Activated T-helper 1 cell treated with Interleukin-2 at 50 U/mL for 16 hours (primary cell): ENCODE measurements at places on chromosomes 16 and 17.

DNA sequence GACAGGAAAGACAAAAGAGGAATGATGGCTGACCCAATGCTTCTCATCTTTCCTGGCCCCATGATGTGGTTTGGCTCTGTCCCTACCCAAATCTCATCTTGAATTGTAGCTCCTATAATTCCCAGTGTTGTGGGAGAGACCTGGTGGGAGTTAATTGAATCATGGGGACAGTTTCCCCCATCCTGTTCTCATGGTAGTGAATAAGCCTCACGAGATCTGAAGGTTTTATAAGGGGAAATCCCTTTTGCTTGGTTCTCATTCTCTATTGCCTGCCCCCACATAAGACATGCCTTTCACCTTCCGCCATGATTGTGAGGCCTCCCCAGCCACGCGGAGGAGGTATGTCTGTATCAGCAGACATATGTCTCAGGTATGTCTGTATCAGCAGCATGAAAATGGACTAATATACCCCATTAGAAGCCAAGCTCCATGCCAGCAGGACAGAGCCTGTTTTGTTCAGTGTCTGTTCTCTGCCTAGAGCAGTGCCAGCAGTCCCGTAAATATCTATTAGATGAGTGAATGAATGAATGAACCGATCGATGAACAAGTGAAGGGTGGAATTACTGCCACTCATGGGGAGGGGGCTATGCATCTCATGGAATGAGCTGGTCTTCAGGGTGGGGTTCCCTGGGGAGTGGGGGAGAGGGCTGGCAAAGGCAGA lies 304.4 kb downstream of the SOX9 start:
- DNase-seq: no peak

GRCh38 chr17:74860229-74860871 lies 665 bp upstream of the GRIN2C start:
- DNase-seq: no peak

DNA sequence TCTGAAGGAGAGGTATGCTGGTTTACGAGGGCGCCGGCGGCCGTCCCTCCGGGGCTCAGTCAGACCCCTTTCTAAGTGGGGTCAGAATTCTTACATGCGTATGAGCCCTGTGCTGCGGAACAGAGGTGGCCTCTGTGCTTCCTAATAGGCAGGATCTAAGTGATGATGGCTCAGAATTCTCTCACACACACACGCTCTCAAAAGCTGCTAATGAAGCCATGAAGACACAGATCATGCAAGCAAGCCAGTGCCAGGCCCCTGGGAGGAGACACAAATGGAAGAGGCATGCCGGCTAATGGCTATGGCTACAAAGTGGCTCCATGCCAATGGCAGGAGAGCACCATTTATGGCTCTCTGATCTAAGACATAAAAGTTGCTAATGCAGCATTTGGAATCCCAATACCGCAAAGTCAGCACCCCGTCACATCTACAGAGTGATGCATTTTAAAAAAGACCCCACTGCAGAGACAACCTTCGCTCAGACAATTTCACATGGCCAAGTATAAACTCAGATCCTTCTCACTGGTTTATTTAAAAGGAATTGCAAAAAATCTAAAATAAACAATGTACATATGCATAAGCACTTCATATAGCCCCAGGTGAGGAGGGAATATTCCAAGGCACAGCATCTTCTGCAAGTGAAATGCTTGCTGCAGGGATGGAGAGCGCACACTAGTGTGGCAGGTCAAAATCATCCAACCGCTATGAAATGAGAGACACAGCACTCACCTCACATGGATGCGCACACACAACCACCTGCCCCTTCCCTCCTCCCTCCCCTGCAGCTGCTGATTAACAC lies 24.5 kb downstream of the NPLOC4 start:
- no peak for DNase-seq

GRCh38 chr16:56812884-56813283 lies 52.1 kb upstream of the SLC12A3 start:
- DNase-seq: no peak

DNA sequence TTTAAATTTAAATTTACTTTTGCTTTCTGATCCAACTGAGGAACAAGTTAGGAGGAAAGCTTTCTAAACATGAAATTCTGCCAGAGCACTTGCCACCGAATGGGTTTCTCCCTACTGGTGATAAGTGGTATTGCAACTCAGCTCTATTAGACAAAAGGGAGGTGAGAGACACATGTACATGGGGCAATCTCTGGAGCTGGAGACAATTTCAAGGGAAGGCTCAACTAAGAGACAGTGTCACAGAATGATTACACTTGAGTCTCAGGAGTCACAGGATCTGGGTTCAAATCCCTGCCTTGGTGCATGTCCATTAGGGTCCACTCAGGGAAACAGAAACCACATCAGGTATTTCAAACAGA lies 37.4 kb downstream of the SOCS1 start:
- DNase-seq: no peak

GRCh38 chr17:4850246-4850645 lies 17.1 kb downstream of the MINK1 start:
- no peak for DNase-seq

- no peak for DNase-seq
Measured at GRCh38 chr17:77636835-77637817, 321.4 kb upstream of the TNRC6C start.

GRCh38 chr17:73203788-73204479 lies 11.1 kb downstream of the COG1 start:
- DNase-seq: no peak

DNA sequence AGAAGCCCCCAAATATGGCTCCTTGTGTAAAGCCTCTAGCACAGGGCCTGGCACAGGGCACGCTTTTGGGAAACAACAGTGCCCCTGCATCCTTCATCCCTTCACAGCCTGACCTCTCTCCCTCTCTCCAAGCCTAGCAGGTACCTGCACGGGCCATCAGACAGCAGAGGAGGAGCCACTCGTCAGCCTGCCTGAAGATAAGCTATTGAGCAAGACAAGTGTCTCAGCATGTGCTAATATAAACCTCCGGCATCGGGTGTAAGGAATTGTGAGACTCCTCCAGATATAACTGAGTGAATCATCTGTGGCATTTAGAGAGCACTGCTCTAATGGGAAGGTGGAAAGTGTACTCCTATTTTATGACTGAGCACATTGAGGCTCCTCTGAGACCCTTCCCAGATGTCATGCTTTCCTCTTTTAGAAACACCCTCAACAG lies 38.3 kb downstream of the TBX4 start:
- no peak for DNase-seq

DNA sequence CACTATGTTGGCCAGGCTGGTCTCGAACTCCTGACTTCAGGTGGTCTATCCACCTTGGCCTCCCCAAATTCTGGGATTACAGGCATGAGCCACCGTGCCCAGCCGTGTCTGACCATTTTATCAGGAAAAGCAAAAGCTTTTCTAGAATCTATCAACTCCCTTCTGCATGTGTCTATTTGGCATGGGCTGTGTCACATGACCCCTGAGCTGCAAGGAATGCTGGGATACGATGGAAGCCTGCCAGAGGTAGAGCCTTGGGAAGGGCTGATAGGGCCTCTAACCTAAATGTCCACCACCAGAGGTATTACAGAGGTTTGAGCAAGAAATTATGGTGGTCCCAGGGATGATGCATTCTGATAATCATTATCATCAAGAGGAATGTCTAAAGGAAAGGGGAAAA lies 616.2 kb downstream of the WWOX start:
- DNase-seq: no peak

DNA sequence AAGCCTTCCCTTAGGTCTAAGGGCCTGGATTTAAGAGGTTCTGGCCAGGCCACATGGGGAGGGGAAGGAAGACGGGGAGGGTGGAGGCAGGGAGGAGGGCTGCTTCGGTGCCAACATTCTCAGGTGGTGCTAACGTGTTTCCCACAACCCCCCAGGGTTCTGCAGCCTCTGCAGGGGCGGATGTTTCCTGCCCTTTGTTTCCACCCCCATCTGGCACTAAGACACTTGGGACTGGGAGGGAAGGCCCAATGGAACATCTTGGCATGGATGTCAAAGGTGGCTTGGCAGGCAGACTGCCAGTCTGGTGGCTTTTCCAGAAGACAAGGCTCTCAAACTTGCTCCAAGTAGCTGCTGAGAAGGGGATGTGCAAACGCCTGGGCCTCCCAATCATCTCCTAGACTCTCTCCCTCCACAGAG lies 12.7 kb downstream of the HIC1 start:
- DNase-seq: no peak

GRCh38 chr17:64442541-64442971 lies 6.4 kb upstream of the MILR1 start:
- no peak for DNase-seq

DNA sequence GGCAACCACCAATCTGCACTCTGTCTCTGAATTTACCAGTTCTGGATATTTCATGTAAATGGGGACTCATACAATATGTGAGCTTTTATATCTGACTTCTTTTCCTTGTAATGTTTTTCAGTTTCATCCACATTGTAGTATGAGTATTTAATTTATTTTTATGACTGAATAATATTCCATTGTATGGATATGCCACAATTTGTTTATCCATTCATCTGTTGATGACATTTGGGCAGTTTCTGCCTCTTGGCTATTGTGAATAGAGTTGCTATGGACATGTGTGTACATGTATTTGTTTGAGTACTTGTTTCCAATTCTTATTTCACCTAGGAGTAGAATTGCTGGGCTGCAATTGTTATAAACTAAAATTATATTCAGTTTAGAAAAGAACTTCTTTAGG lies 126.9 kb downstream of the MRTFB start:
- DNase-seq: no peak

DNA sequence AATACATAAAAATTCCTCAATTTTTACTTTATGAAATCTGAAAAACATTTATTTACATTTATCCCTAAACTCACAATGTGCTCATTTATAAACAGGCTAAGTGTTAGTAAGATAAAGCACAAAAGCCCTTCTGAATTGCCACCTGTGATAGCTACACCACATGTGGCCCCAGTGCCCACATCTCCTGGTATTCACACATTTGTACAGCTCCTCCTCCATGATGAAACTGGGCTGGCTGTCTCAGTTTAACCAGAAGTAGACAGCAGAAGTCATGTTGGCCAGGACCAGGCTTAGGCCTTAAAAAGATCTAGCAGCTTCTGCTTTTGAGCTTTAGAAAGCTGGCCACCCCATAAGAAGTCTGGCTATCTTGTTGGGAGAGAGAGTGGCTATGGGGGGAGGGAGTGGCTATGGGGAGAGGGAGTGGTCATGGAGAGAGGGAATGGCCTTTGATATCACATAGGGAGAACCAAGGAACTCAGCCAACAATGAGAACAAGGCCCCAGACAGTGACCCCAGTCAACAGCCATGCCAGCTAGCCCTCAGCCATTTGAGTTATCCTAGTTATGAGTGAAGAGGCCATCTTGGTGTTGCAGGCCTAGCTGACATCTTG lies 47.4 kb downstream of the CEP95 start:
- no peak for DNase-seq

DNA sequence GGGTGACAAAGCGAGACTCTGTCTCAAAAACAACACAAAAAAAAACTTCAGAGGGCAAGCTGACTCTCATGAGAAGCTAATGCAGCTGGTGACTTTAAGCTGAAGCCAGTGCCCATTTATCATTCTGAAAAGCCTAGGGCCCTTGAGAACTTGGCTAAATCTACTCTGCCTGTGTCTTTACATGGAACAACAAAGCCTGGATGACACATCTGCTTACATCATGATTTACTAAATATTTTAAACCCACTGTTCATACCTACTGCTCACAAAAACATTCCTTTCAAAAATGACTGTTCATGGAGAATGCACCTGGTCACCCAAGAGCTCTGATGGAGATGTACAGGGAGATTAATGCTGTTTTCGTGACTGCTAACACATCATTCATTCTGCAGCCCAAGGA lies 6.1 kb upstream of the ALOX12 start:
- no peak for DNase-seq

- DNase-seq: no peak
Measured at GRCh38 chr16:85924675-85925074, 25.7 kb downstream of the IRF8 start.

- DNase-seq: no peak
Measured at GRCh38 chr16:87661561-87661960, 59.3 kb downstream of the JPH3 start.

DNA sequence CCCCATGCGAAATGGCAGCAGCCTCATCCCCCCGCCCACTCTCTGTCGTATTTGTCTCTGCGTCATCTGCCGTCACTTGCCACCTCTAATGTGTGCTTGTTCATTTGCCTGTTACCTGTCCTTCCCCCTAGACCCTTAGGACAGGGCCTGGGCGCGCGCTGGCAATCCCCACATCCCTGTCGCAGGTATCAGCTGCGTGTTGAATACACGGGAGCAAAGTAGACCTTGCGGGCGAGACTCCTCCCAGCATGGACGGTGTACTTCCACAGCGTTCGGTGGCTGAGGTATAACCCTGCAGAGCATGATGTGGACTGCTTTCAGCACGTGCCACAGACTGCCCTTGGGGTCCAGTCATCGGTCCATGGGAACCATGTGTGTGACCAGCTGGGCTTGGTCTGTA lies 170.1 kb upstream of the CHMP6 start:
- DNase-seq: no peak

DNA sequence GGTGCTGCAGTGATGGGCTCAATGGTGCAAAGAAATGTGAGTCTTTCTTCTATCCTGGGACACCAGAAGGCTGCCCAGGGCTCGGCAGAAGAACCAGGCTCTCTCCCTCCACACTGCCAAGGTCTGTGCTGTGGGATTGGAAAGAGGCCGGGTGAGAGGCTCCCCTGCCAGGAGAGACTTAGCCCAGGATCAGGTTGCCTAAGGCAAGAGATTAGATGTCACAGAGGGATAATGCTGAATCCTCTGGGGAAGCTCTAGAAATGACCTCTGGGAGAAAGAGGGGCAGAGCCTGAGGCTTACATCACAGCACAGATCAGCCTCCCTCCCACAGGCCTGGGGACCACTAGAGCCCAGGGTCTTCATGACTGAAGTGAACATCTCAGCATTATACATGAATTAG lies 5.7 kb upstream of the DOC2B start:
- DNase-seq: no peak

- DNase-seq: no peak
Measured at GRCh38 chr16:31243734-31244670, 15.8 kb upstream of the ITGAM start.

- DNase-seq: no peak
Measured at GRCh38 chr17:29959658-29960337, 18.4 kb downstream of the EFCAB5 start.

DNA sequence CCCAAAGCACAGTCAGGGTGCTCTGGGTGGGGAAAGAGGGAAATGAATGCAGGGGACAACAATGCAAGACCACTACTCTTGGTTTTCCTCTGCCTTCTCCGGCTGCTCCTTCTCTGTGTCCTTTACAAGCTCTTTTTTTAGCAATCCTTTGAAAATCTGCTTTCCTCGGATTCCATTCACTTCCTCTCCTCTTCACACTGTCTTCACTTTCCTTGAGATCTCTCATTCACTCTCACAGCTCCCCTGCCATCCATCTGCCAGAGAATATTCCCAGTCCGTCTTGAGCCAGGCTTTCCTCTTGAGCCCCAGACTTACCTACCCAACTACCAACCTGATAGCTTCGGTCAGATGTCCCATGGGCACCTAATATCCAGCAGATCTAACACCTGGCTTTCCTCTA lies 11.0 kb upstream of the SPOP start:
- no peak for DNase-seq

- DNase-seq: no peak
Measured at GRCh38 chr17:36514856-36515255, 19.8 kb downstream of the MYO19 start.
